KG1 (cell line): ENCODE measurements at places on chromosomes 5 and 9.

DNA sequence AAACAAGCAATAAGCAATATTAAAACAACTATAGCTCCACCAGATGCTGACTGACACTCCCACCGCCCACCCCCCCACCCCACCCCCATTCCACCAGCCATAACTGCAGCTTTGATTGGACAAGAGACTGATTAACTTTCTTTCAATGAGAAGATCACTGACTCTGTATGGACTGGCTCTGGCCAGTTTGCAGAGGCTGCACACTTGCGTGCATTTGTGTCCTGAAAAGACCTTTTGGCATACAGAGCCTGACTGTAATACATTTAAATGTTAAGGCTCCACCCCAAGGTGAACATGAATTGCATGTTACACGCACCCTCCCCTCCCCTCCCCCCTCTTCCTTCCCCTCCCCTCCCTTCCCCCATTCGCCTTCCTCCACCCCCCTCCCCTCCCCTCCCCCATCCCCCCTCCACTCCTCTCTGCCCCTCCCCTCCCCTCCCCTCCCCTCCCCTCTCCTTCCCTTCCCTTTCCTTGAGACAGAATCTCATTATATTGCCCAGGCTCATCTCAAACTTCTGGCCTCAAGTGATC lies 31.1 kb downstream of the FGD3 start:
- DNase-seq: no peak

- no peak for DNase-seq
Measured at GRCh38 chr5:10333154-10334006, 20.1 kb upstream of the MARCHF6 start.

- DNase-seq: no peak
Measured at GRCh38 chr5:135246923-135247795, 151.9 kb downstream of the MACROH2A1 start.

DNA sequence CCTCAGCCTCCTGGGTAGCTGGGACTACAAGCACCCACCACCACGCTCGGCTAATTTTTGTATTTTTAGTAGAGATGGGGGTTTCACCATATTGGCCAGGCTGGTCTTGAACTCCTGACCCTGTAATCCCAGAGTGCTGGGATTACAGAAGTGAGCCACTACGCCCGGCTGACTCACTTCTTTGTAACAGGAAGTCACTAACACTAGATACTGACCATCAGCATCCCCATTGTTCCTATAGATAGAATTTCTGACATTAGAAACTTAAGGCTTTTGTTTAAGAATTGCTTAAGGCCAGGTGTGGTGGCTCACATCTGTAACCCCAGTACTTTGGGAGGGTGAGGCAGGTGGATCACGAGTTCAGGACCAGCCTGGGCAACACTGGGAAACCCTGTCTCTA lies 42.2 kb downstream of the LEAP2 start:
- no peak for DNase-seq

DNA sequence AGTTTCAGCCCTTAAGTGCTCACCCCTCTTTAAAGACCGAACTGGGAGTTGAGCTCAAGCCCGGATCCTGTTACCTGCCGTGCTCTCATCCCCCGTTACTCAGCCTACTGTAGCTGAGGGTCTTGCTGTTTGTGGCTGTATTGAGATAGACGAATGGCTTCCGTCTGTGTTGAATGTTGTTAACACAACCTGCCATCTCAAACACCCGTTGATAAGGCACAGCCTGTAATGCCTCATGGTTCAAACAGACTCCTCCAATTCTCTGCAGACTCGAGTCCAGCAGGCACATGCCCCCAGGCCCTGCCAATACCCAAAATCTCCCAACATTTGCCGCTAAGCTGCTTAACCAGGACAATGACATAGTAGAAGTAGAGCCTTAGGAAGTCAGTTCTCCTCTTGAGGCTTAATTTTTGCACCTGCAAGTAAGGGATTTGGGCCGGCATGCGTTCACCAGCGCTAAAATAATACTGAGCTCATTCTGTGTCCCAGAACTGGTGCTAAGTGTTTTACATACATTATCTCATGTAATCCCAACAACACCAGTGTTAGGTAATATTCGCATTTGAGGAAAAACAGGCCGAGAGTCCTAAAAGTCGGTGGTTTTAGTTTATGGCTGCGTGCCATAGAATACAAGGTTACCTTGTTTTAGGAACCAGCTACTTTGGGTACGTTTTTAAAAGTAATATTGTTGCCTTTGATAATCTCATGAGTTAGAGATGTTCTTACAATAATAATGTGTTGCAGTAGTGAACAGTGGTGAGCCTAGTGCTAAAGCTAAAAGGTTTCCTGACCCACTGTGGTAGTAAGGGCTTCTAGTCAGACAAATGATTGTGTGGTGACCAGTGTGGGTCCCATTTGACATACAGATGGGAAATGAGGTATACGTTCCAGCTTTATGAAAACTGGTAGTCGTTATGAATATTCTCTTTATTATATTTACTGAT lies 1.5 kb upstream of the RFX3 start:
- DNase-seq: peak; percentile 65

GRCh38 chr5:14440582-14441431 lies 140.8 kb upstream of the OTULINL start:
- no peak for DNase-seq

GRCh38 chr9:81599837-81600236 lies 89.5 kb downstream of the TLE1 start:
- DNase-seq: no peak

- no peak for DNase-seq
Measured at GRCh38 chr5:163489055-163489744, 16.2 kb upstream of the MAT2B start.

- DNase-seq: no peak
Measured at GRCh38 chr9:136482046-136482792, 621 bp downstream of the SEC16A start.

DNA sequence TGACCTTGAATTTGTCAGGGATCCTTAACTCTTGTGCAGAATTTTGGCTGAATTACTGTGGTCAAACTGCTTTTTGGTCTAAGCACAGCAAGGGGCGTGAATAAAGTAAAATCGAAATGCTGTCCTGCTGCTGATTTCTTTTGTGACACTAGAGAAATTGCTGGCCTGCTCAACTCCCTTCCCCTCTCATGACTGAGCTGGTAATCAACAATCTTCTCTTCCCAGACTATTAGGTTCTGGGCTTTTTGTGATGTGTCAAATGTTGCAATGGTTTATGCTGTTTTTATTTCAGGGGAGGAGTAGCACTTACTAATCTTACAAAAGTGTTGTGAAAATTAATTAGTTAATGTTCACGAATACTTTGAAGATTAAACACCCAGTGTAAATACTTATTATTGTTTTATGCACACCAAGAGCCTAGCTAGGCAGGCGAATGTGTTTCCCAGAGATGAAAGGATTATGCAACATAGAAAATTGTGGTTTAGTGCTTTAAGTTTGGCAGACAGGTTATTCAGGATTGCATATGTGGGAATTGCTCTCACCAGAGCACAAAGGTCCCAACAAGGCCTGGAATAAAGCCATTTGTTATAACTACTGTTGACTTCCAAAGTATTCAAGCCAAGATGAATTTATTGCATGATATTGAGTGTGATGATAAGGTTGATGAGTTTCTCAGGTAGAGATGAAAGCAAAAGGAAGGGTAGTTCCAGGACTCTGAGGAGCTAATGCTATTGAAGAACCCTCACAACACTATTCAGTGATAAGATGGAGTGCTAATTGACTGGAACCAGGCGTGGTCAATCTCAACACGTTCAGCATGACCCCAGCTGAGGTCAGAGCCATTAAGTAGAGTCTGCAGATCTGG lies 280.7 kb upstream of the ZNF608 start:
- DNase-seq: no peak

DNA sequence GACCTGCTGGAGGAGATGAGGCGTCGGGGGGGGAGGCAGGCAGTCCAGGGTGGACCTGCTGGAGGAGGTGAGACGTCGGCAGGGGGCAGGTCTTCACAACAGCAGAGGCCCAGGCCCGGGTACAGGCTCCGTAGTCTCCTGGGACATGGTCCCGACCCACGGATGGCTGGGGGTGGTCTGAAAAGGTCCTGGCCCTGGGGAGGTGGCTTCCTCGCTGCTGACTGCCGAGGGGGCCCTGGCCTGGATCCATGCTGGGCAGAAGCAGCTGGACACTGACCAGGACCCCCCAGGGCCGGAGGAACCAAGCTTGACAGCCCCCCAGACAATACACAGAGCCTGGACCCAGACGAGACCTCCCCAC lies 8.5 kb downstream of the EGFL7 start:
- no peak for DNase-seq

DNA sequence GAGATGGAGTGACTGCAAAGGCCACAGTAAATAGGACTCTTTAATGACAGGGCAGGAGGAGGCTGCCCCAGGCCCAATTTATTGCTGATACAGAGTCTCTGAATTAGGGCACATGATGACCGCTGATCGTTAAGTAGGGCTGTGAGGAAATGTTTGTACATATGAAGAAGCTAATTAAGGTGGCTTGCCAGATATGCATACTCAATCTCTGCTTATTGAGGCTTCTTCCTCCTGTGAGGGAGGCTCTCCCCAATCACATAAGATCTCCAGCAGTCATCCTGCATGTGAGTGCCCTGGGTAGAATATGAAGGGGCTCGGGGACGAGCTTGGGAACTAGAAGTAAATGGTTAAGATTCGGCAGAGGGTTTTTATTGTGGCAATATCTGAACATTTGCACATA lies 8.2 kb upstream of the CD180 start:
- DNase-seq: no peak

DNA sequence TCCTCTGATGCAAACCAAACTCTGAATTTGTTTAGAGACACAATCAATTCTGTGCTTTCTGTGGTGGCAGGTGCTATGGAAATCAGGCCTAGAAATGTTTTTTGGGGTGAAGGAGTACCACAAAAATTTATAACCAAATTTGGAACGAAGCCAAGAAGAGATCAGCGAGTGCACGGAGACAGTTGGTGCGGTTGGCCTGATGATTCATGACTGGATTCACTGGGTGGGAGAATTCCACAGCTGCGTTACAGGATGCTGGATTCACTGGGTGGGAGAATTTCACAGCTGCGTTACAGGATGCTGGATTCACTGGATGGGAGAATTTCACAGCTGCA lies 135.6 kb upstream of the IRX4 start:
- DNase-seq: no peak
